ENCODE measurements at places on chromosomes 13 and 19.

DNA sequence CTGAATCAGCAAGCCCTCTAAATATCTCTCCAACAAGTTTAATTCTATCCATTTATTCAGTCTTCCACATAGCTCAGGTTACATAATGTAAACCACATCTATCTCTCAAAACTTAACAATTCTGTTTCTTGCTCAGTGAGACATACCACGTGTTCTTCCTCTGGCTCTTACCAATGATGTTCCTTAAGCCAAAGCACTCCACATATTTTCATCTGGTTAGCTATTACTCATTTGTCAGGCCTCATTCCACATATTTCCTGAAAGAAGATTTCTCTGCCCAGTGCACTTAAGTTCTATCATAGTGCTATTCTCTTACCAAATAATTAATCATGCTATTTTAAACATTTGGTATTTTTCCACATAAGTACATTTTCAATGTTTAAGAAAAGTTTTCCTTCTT is 403.3 kb upstream of the ATXN8OS start:
- H3K4me1 ChIP-seq, result no peaks in the 10 kb centered on the region
- H3K27ac ChIP-seq, result no peak overlapping the region
- no peak for DNase-seq
- no peaks in the 10 kb centered on the region for H3K27me3 ChIP-seq

DNA sequence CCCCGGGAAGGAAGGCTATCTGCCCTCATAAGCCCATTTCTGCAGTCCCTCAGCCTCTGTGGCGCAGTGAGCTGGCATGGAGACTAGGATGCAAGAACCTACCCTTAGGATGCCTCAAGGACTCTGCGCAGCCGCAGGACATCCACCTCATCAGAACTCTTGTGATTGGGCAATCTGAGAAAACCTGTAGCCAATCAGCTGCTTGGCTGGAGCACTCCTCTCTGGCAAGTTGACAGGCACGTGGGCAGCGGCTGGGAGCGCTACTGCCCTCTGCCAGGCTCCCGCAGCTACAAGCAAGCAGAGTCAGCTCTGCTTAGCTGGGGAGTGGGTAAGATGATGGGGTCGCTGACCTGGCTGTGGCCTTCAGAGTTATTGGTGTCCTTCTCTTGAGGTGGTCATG is 1.5 kb upstream of the ECSIT start:
- H3K27ac ChIP-seq, result no peak overlapping the region
- no peak overlapping the region for H3K4me3 ChIP-seq
- DNase-seq, result peak; percentile 80
- peaks cover 20% of the 10 kb centered on the region for H3K4me1 ChIP-seq
- H3K36me3 ChIP-seq, result peaks cover 6% of the 10 kb centered on the region
- no peaks in the 10 kb centered on the region for H3K27me3 ChIP-seq

- DNase-seq, result no peak
- H3K36me3 ChIP-seq, result no peaks in the 10 kb centered on the region
- H3K27me3 ChIP-seq, result peaks cover 5% of the 10 kb centered on the region
- H3K4me1 ChIP-seq, result no peaks in the 10 kb centered on the region
- no peak overlapping the region for H3K4me3 ChIP-seq
Measured at GRCh38 chr13:40192858-40193257, 473.6 kb downstream of the FOXO1 start.

- no peak overlapping the region for H3K4me3 ChIP-seq
- DNase-seq, result no peak
- H3K27ac ChIP-seq, result no peak overlapping the region
- H3K36me3 ChIP-seq, result no peaks in the 10 kb centered on the region
Measured at GRCh38 chr13:86464193-86464592, 665.0 kb upstream of the SLITRK6 start.

DNA sequence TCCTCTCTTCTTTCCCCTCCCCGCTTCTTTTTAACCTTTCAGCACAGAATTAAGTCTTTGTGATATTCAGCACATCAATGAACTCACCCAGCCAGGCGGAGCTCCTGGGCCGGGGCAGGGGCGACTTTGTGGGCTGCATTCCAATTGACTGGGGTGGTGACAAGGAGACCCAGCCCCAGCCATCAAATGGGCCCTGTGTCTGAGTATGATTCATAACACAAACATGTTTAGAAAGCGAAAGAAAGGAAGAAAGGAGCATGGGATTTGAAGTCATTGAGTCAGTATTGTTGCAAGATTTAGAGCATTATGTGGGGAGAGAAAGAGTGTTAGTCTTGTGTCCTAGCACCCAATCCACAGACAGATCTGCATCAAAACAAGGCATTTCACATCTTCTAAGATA is 185.3 kb downstream of the LHFPL6 start:
- H3K4me1 ChIP-seq, result no peaks in the 10 kb centered on the region
- H3K27ac ChIP-seq, result no peak overlapping the region
- no peak for DNase-seq
- H3K4me3 ChIP-seq, result no peak overlapping the region
- no peaks in the 10 kb centered on the region for H3K36me3 ChIP-seq

DNA sequence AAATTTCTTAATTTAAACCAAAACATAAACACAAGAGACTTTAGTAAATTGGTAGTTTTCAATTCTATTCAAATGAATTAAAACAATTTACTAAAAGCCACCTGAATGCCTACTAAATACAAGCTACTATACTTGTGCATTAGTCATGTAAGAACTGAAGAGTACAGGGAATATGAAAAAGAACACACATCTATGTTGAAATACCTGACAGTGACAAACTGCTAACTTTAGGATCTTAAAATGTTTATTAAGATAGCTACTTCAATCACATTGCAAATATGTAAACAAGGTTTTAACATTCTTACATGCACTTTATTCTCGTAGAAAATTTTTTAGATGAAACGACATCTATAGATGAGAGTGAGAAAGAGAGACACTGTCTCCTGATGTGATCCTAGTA is 4.1 kb downstream of the SPRYD7 start:
- H3K36me3 ChIP-seq, result peaks cover 7% of the 10 kb centered on the region
- no peaks in the 10 kb centered on the region for H3K27me3 ChIP-seq
- DNase-seq, result no peak
- no peak overlapping the region for H3K27ac ChIP-seq

DNA sequence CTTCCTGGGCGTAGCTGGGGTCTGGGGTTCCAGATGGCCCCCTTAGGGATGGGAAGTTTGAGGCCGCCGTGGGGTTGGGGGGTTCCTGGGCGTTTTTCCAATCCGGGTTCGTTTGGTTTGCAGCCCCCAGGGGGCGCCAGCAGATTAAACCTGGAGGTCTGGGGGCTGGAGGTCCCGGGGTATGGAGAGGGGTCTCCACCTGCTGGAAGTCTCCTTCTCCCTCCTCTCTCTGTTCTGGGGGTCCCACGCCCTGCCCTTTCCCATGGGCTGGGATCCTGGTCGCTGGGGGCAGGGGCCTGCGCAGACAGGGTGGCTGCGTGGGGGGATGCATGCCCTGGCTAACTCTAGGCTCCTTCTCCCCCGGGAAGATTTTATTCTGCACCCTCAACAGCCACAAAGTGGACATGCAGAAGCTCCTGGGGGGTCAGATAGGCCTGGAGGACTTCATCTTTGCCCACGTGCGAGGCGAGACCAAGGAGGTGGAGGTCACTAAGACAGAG is 899 bp downstream of the GIPC3 start:
- DNase-seq, result peak; percentile 71
- no peaks in the 10 kb centered on the region for H3K36me3 ChIP-seq
- peaks cover 26% of the 10 kb centered on the region for H3K4me1 ChIP-seq
- H3K27me3 ChIP-seq, result no peaks in the 10 kb centered on the region

- no peak for DNase-seq
- H3K27me3 ChIP-seq, result peaks cover 26% of the 10 kb centered on the region
- H3K4me1 ChIP-seq, result no peaks in the 10 kb centered on the region
- no peak overlapping the region for H3K4me3 ChIP-seq
- no peak overlapping the region for H3K27ac ChIP-seq
- no peaks in the 10 kb centered on the region for H3K36me3 ChIP-seq
Measured at GRCh38 chr19:7227735-7228134, 66.5 kb downstream of the INSR start.

- H3K27ac ChIP-seq, result no peak overlapping the region
- H3K4me3 ChIP-seq, result no peak overlapping the region
- H3K4me1 ChIP-seq, result no peaks in the 10 kb centered on the region
- DNase-seq, result no peak
Measured at GRCh38 chr19:9811139-9811538, 7.7 kb downstream of the FBXL12 start.

All from K562 (cell line).